ENCODE measurements at places on chromosomes 12 and 14.

DNA sequence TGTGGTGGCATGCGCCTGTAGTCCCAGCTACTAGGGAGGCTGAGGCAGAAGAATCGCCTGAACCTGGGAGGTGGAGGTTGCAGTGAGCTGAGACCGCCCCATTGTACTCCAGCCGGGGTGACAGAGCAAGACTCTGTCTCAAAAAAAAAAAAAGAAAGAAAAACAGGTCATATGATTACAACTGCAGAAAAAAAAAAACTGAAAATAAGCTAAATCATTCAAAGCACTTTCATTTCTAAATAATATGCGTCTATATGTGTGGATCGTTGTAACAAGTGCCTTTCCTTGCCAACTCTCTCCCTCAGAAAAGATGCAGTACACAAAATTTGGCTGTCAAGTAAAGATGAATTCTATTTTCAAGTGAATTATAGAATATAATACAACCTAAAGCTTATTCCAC lies 42.4 kb downstream of the ATXN2 start:
- DNase-seq = no peak

DNA sequence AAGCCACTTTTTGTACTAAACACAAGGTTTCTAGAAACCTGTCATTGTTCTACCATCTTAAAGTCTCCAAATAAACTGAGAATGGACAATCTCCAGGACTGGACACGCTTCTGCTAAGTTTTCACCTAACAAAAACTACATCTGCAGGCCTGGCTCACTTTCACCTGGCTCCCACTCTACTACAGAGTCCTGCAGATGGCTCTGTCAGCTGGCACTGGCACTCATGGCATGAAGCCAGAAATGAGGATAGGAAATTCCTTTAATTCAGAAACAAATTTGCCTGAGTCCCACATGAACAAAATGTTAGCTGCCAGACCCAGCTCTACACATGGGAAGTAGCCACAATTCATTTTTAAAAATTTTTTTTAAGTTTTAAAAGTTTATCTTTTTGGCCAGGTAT lies 42.1 kb downstream of the STXBP6 start:
- DNase-seq = no peak

- DNase-seq = no peak
These were observed 1264.6 kb upstream of the SEL1L start for GRCh38 chr14:82798276-82798675.

DNA sequence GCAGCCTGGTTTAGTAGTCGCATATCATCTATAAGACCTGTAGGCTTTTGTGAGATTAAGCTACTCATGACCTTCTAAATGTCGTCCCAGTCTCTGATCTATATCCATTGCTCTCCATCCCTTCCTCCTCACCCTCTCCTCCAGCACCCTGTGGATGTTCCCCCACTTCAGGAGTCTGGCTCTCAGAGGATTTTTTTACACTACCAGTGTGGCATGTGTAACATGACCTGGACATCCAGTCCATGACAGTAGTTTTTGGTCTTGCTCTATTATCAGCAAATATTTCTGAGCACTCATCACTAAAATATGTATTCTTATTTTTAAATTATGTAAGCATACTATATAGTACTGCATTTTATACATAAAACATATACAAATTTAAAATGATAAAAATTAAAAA lies 142.1 kb downstream of the DYRK2 start:
- no peak for DNase-seq

- DNase-seq = peak; percentile 12
These were observed 48.7 kb downstream of the NEUROD4 start for GRCh38 chr12:55068416-55069010.

DNA sequence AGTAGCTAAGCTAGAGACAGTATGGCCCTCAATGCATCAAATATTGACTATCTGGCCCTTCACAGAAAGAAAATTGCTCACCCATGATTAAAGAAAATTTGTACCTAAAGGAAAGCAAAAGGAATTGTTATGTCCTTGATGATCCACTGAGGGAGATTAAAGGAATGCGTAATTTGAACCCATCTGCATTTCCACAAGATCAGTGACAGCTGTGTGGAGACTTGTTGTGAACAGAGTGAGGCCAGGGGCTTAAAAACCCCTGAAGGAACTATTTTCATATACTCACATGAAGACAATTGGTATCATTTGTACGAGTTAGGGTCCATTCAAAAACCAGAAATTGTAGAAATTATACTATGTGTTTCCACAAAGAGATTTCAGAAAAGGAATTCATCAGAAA lies 1908.1 kb upstream of the SEL1L start:
- DNase-seq = no peak

DNA sequence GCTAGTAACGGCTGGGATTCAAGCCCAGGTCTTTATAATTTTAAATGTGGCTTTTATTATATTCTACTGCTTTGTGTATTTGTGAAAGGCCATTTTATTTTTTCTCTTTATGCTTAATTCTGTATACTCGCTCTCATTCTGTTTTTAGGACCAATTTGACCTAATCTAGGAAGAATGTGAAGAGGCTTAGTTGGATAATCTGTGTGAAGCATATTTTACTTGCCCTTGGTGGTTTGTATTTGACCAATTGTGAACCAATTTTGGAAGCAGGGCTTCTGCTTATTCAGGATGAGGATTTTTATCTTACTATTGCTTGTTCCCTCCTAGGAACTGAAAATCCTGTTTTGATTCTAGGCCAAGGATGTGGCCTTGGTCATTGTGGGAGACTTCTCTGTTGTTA lies 113.1 kb downstream of the TTC6 start:
- no peak for DNase-seq

- no peak for DNase-seq
These were observed 153.0 kb upstream of the DIO3 start for GRCh38 chr14:101408077-101408831.

DNA sequence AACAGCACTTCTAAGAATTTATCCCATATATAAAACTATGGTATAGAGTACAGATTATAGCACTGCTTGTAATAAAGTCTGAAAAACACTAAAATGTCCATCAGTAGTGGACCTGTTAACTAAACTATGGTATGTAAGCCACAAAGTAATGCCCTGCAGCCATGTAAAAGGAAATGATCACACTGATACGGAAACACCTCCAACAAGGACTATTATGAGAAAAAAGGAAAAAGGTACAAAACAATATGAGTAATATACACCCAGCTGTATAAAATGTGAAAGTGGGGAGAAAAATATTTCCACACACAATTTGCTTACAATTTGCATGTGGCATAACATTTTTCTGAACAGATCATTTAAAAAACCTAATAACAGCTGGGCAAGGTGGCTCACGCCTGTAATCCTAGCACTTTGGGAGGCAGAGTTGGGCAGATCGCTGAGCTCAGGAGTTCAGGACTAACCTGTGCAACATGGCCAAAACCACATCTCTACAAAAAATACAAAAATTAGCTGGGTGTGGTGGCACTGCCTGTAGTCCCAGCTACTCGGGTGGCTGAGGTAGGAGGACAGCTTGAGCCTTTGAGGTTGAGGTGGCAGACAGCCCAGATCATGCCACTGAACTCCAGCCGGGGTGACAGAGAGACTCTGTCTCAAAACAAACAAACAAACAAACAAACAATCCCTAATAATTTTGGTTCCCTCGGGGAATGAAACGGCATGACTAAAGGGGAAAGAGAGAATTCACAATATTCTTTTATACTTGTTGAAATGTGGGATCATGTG lies 250.5 kb downstream of the MED13L start:
- no peak for DNase-seq

GRCh38 chr14:96135285-96135684 lies 69.4 kb upstream of the BDKRB2 start:
- DNase-seq = no peak

GRCh38 chr14:91305650-91306431 lies 61.3 kb upstream of the GPR68 start:
- DNase-seq = no peak

GRCh38 chr12:33876618-33877017 lies 145.7 kb upstream of the ALG10 start:
- no peak for DNase-seq

- peak; percentile 1 for DNase-seq
These were observed 13.8 kb downstream of the PLD4 start for GRCh38 chr14:104938436-104938835.

GRCh38 chr14:105337433-105337832 lies 22.9 kb downstream of the PACS2 start:
- DNase-seq = no peak

- DNase-seq = no peak
These were observed 80.6 kb upstream of the OVCH1 start for GRCh38 chr12:29578070-29578469.

- peak; percentile 68 for DNase-seq
These were observed 43.8 kb downstream of the DDHD1 start for GRCh38 chr14:53109105-53110041.

- DNase-seq = no peak
These were observed 41.7 kb upstream of the FOS start for GRCh38 chr14:75236901-75237419.

DNA sequence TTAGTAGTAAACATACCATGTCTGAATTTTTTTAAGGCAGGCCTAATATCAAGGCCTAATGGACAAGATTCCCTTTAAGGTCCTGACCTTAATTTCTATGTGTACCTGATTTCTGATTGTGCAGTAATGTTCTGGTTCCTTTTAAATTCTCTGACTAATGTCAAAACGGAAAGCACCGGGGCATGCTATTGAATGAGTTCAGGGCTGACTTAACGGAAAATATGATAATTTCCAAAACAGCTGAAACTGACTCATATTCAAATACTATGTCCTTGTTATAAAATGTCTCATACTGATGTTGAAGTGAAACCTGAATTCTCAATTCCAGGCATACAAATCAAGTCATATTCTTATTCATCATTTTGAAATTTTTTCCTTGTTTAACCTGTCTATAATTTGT lies 6.7 kb downstream of the TAS2R43 start:
- peak; percentile 23 for DNase-seq

DNA sequence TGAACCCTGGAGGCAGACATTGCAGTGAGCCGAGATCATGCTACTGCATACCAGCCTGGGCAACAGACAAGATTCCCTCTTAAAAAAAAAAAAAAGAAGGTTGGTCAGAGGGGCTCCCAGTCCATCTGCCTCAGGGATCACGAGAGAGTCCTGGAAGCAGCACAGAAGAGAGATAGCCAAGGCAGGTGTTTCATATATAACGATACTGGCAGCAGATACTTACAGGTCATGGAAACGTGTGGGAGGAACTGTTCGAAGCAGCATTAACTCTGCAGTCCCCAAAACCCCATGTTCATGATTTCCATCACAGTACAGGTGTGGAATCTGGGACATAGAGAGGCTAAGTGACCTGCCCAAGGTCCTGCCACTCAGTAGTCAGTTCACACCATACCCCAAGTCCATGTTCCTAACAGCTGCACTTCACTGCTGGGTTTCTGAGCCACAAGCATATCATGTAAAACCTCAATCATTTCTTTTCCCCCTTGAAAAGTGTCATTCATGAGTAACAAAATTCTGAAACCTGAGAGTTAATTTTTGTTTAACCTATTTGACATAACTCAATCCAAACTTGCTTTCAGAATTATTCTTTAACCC lies 16.7 kb downstream of the CDK2AP1 start:
- DNase-seq = no peak

DNA sequence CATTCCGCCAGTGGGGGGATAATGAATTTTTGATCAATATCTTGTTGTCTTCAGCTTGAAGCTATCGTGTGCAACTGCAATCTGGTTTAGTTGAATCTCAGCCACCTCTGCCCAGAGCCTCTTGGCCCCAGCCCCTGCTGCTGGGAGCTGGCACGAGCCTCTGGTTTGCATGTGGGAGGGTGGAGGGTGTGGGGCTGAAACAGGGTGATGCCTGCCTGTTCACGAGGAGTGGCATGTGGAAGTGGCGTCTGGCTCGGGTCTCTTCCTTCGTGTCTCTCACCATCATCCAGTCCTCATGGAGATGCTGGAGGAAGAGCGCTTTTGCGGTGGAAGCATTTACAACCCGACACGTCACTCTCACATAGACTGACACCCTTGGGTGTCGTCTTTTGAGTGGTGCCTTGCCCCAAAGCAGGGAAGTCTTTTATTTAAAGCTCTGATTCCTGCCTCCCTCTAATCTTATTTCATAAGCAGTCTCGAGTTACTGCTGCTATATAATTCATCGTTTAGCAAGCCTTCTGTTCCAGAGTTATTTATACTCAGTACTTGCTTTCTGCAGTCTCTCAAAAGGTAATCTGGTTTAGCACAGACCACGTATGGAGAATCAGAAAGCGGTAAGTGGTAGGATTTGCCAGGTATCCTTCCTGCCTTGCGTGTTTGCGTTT lies 64.5 kb downstream of the AACS start:
- DNase-seq = no peak

GRCh38 chr14:86072116-86072894 lies 542.4 kb downstream of the FLRT2 start:
- no peak for DNase-seq

GRCh38 chr12:108729612-108730364 lies 1.5 kb downstream of the CORO1C start:
- no peak for DNase-seq

GRCh38 chr12:29145372-29146170 lies 3.5 kb upstream of the FAR2 start:
- DNase-seq = no peak

DNA sequence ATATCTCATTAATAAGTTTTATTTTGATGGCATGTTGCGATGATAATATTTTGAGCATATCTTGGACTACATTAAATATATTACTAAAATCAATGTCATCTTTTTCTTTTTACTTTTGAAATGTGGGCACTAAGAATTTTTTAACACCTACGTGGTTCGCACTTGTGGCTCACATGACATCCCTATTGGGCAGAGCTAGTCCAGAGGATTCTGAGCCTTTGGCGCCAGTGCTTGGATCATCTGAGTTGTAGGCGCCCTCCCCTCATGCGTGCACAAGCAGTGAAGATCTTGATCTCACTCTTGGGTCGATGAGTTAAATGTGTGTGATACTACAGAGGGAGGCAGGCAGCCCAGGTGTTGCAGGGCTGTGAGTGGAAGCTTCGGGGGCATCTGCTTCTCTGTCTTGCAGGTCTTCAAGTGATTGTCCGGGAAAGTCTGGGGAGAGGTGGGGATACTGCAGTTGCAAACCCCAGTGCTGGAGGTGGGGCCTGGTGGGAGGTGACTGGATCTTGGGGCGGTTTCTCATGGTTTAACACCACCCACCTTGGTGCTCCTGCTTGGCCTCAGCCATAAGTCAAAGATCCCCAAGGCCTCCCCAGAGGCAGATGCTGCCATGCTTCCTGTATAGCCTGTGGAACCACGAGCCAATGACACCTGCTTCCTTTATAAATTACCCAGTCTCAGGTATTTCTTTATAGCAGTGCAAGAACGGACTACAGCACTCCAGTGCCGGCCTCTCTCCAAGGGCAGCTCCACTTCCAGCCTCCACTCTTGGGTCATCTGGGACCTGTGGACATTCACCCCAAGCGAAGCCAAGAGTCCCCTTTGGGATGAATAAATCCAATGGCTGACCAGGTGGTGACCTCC lies 46.1 kb upstream of the PPP2R5C start:
- no peak for DNase-seq

GRCh38 chr14:99875836-99876235 lies 82.6 kb downstream of the EML1 start:
- DNase-seq = no peak

DNA sequence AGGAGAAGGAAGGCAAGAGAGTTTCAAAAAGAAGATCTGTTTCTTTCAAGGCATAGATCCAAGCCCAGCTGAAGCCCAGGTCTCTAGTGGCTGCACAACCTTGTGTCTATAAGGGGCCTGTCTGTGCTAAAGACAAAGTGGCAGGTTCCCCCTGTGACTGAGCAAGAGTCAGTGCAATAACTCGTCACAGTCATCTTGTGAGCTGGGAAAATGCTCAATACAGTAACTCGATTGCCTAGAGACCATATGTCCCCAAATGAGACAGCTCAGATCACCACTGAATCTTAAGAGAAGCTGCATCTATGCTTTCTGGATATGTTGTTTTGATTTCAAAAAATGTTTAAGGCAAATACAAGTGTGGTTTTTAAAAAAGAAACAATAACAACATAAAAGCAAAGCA lies 24.2 kb downstream of the ST8SIA1 start:
- no peak for DNase-seq

- no peak for DNase-seq
These were observed 927 bp downstream of the PTHLH start for GRCh38 chr12:27971606-27972005.

All from stimulated activated naive CD8-positive, alpha-beta T cell treated with anti-CD3 and anti-CD28 coated beads, Interleukin-15, amount 100 ng/mL, for 72 hours (primary cell).